Natural killer cell treated with Interleukin-12 subunit alpha and Interleukin-12 subunit beta and Interleukin-15 and Interleukin-18, amount 100 ng/mL, for 72 hours (primary cell): ENCODE measurements at places on chromosomes 6 and 20.

DNA sequence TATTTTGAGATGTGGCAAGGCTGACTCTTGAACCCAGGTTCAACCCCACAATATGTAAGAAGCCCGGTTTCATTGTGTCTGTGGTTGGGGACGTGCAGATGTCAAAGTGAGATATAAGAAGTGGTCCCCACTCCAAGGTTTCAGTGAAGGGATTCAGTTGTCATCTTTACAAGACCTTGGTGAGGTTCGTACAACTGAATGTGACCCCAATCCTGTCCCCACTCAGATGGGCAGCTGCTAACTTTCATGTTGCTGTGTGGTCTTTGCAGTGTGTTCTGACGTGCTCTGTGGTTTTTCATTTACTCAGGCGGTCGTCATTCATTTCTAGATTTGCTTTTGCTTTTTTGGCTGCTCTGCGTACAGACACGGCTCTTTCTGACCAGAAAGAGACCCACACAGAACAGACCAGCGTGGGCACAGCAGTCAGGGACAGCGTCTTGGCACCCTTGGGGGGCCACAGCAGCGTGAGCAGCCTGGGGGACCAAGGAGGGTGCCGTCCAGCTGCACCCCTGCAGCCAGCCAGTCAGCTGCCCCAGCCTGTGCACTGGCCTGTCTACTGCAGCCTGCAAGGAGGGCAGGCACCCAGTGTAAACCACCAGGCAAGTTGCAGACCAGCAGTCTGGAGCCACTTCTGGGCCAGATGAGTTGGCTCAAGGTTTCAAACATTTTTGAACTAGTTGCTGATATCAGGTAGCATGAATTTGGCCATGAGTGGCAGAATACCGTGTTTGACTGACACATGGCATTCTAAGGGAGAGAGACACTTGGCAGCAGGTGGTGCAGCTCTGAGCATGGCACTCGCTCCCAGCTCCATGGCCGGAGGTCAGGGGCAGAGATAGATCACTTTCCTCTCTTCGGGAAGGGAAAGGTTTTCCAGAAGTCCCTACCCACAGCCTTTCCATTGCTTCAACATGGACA is 49.4 kb upstream of the IRF4 start:
- no peak for DNase-seq
- peaks cover 50% of the 10 kb centered on the region for H3K4me1 ChIP-seq
- H3K4me3 ChIP-seq, result peak overlapping the region; percentile 78
- H3K27ac ChIP-seq, result peak overlapping the region; percentile 75
- no peaks in the 10 kb centered on the region for H3K36me3 ChIP-seq

GRCh38 chr6:4522453-4522852 is 253.8 kb upstream of the CDYL start:
- H3K27ac ChIP-seq, result no peak overlapping the region
- H3K4me3 ChIP-seq, result no peak overlapping the region
- H3K36me3 ChIP-seq, result peaks cover 4% of the 10 kb centered on the region
- peaks cover 49% of the 10 kb centered on the region for H3K27me3 ChIP-seq
- H3K4me1 ChIP-seq, result peaks cover 10% of the 10 kb centered on the region
- DNase-seq, result no peak

DNA sequence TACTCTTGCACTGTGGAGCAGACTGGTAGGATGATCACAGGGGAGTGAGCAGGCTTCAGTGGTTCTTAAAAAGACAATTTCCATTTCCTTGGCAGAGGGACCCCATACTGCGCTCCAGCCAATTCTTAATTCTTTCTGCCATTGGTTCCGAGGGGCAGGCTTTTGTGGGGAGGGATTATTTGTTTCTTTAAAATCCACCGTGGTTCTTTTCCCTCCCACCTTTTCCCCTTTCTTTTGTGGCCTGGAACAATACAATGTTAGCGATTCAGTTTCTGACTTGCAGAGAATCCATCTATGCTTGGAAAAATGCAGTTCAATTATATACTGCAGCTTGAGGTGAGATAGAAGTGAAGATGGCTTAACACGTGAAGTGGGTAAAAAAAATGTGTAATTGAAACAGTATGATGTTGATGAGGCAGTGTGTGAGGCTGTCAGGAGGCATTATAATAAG is 379.0 kb upstream of the FLRT3 start:
- no peak overlapping the region for H3K27ac ChIP-seq
- H3K27me3 ChIP-seq, result no peaks in the 10 kb centered on the region
- H3K36me3 ChIP-seq, result peaks cover 8% of the 10 kb centered on the region
- H3K4me1 ChIP-seq, result no peaks in the 10 kb centered on the region

DNA sequence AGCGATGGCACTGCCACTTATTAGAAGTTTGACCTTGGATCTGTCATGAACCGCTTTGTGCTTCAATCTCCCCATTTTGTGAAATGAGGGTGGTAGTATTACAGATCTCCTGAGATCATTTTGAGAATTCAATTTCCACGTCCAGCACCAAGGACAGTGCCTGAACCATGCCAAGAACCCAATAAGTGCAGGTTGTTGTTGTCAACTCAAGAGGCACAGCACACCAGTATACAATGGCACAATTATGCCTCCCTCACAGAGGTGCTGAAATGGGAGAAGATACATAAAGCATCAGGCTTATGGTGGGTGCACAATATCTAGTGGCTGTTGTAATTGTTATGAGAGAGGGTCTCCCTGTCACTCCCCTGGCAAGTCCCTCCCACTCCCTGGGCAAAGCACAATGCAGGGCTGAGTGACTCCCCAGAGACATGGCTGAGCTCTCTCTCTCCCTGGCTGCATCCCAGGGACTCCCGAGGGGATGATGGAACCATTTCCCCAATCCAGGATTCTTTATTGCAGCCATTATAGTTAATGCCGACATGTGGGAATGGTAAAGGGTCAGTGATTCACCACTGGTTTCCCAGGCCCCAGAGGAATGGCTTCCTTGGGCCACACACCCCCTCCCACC is 78.7 kb downstream of the CDH22 start:
- H3K36me3 ChIP-seq, result no peaks in the 10 kb centered on the region
- no peak overlapping the region for H3K27ac ChIP-seq
- no peak for DNase-seq
- peaks cover 8% of the 10 kb centered on the region for H3K4me1 ChIP-seq
- H3K4me3 ChIP-seq, result no peak overlapping the region

GRCh38 chr20:43567477-43567876 is 8.7 kb downstream of the SGK2 start:
- H3K27me3 ChIP-seq, result no peaks in the 10 kb centered on the region
- DNase-seq, result no peak
- no peak overlapping the region for H3K4me3 ChIP-seq
- H3K36me3 ChIP-seq, result no peaks in the 10 kb centered on the region
- no peak overlapping the region for H3K27ac ChIP-seq

- peaks cover 31% of the 10 kb centered on the region for H3K36me3 ChIP-seq
- H3K27ac ChIP-seq, result no peak overlapping the region
- H3K4me3 ChIP-seq, result no peak overlapping the region
- no peaks in the 10 kb centered on the region for H3K27me3 ChIP-seq
- DNase-seq, result no peak
Measured at GRCh38 chr20:56522311-56522710, 2.2 kb upstream of the FAM209A start.

DNA sequence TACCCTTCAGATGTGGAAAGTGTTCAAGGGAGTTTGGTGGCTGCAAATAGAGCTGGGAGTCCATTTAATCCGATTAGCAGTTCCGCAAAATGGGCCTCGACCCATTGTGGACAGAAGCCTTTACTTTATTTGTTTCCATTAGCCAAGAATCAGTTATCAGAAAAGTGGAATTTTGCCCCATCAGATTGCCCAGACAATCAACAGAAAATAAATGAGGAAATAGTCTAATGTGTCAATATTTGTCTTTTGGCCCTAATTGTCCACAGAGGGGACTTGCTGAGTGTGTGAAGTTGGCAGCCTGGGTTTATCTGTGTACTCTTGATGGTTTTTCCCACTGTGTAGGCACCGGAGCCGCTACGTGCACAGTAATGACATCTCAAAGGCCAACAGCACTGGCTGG is 134.3 kb downstream of the LINC00237 start:
- H3K4me3 ChIP-seq, result no peak overlapping the region
- H3K36me3 ChIP-seq, result no peaks in the 10 kb centered on the region
- no peak overlapping the region for H3K27ac ChIP-seq
- DNase-seq, result no peak

GRCh38 chr20:5855939-5856338 is 94.4 kb downstream of the TRMT6 start:
- no peak for DNase-seq
- H3K27ac ChIP-seq, result no peak overlapping the region
- no peaks in the 10 kb centered on the region for H3K36me3 ChIP-seq
- no peaks in the 10 kb centered on the region for H3K4me1 ChIP-seq
- no peak overlapping the region for H3K4me3 ChIP-seq
- no peaks in the 10 kb centered on the region for H3K27me3 ChIP-seq

- no peaks in the 10 kb centered on the region for H3K4me1 ChIP-seq
- no peak overlapping the region for H3K27ac ChIP-seq
- H3K4me3 ChIP-seq, result no peak overlapping the region
- DNase-seq, result no peak
Measured at GRCh38 chr6:39806278-39806677, 14.1 kb downstream of the DAAM2 start.

DNA sequence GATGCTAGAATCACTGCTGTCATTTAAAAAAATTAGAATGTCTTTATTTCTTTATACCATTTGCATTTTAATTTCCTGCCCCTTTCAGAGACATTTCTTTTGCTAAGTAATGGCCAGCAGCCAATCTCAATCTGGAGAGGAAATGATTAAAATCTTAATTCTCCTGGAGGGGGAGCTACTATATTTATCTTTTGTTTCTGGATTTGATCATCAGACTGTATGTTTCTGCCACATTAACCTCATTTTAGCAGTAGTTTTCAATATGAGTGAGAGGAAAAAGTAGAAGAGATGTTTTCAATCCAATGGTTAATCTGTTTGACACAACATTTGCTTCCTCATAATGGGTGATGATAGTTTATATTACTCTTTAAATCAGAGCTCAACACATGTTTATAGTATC is 138.0 kb downstream of the FUT9 start:
- no peaks in the 10 kb centered on the region for H3K4me1 ChIP-seq
- no peak overlapping the region for H3K27ac ChIP-seq
- no peaks in the 10 kb centered on the region for H3K36me3 ChIP-seq
- no peak overlapping the region for H3K4me3 ChIP-seq
- DNase-seq, result no peak
- H3K27me3 ChIP-seq, result no peaks in the 10 kb centered on the region

- no peaks in the 10 kb centered on the region for H3K4me1 ChIP-seq
- DNase-seq, result no peak
- no peaks in the 10 kb centered on the region for H3K36me3 ChIP-seq
- no peak overlapping the region for H3K27ac ChIP-seq
- H3K27me3 ChIP-seq, result no peaks in the 10 kb centered on the region
- H3K4me3 ChIP-seq, result no peak overlapping the region
Measured at GRCh38 chr6:95279616-95280015, 297.7 kb upstream of the MANEA start.

DNA sequence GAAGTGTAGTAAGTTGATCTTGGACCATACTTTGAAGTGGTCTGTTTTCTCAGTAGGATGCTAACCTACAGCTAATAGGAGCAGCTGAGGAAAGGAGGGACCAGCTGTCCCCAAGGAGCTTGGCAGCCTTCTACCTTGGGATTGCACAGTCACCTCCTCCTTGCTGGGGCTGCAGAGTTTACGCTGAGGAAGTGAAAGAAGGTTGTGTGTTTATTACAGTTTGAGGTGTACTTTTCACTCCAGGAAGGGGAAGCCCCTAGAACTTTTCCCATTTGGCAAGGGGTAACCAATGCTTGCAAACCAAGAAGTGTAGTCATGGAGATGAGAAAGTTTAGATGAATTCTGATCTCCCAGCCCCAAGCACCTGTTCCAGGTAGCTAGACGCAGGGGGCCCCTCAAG is 58.8 kb downstream of the BMP6 start:
- no peaks in the 10 kb centered on the region for H3K36me3 ChIP-seq
- H3K27ac ChIP-seq, result no peak overlapping the region
- H3K4me3 ChIP-seq, result no peak overlapping the region
- no peaks in the 10 kb centered on the region for H3K4me1 ChIP-seq
- H3K27me3 ChIP-seq, result peaks cover 31% of the 10 kb centered on the region
- DNase-seq, result no peak

GRCh38 chr20:30376767-30377658 is 880.5 kb upstream of the DEFB115 start:
- peak; percentile 92 for DNase-seq
- H3K27ac ChIP-seq, result peak overlapping the region; percentile 72
- peak overlapping the region; percentile 84 for H3K4me3 ChIP-seq
- peaks cover 22% of the 10 kb centered on the region for H3K4me1 ChIP-seq
- H3K36me3 ChIP-seq, result peaks cover 16% of the 10 kb centered on the region

GRCh38 chr6:137363805-137364138 is 130.4 kb downstream of the OLIG3 start:
- peak overlapping the region; percentile 79 for H3K27ac ChIP-seq
- no peaks in the 10 kb centered on the region for H3K27me3 ChIP-seq
- H3K36me3 ChIP-seq, result peaks cover 11% of the 10 kb centered on the region
- no peak for DNase-seq
- H3K4me1 ChIP-seq, result peaks cover 14% of the 10 kb centered on the region
- H3K4me3 ChIP-seq, result peak overlapping the region; percentile 69

GRCh38 chr20:58241766-58242465 is 13.5 kb upstream of the ANKRD60 start:
- no peak for DNase-seq
- H3K4me1 ChIP-seq, result peaks cover 5% of the 10 kb centered on the region

DNA sequence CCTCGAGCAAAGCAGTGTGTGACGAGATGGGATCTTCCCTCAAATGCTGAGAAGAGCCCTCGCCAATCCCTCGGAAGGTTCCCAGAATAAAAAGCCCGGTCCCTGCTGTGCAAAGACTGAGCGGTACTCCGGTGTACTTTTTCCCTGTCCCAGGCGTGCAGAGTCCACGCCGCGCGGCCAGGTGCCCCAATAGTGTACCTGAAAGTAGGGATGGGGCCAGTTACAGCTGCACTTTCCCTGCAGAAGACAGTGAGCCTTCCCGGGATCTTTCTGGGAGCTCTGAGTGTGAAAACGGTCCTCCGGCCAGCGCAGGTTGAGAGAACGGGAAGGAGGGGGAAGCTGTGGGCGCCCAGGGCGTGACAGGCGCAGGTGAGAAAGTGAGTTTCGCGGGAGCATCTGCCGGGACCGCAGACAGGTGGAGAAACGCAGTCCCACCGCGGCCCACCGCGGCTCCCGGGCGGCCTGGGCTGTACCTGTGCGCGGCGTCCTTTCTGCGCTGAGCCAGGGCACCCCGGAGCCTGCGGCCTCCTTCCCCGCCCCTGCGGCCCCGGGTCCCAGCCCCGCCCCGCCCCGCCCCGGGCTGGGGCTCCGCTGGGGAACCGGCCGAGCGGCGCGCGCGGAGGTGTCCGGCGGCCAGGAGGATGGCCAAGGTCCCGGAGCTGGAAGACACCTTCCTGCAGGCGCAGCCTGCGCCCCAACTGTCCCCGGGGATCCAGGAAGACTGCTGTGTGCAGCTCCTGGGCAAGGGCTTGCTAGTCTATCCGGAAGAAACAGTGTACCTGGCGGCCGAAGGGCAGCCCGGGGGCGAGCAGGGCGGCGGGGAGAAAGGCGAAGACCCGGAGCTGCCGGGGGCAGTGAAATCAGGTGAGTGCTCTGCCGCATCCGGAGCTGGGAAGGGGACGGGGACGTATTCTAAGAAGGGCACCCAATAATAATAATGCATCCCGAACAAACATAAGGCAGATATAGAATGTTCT is at the start of gene RFX6:
Gene RFX6 (plus strand): TSS at position 608 of the 977 bp plus-strand sequence. CDS start 34 bp downstream, at position 642.
- no peak within 1 kb of the TSS for H3K27ac ChIP-seq
- H3K4me3 ChIP-seq, result no peak within 1 kb of the TSS
- no peaks in the 10 kb centered on the region for H3K4me1 ChIP-seq
- peaks cover 16% of the 10 kb centered on the region for H3K27me3 ChIP-seq
- no peak for DNase-seq
